ENCODE measurements at places on chromosomes 16 and 17.

DNA sequence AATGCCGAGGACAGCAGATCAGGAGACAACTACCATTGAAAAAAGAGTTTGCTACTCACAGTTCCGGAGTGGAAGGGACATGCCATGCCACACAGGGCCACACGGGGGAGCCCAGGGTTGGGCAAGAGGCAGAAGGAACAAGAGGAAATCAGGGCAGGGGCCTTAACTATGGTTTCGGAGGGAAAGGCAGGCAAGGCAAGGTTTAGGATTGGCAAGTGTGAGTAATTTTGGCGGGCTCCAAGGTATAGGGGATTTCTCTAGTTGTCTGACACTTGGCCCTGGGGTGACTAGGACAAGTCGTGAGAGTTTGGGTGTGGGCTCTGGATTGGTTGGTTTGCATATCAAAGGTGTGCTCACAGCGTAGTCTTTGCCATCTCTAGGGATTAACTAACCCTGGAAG is 27.0 kb upstream of the NTN1 start:
- DNase-seq: no peak

DNA sequence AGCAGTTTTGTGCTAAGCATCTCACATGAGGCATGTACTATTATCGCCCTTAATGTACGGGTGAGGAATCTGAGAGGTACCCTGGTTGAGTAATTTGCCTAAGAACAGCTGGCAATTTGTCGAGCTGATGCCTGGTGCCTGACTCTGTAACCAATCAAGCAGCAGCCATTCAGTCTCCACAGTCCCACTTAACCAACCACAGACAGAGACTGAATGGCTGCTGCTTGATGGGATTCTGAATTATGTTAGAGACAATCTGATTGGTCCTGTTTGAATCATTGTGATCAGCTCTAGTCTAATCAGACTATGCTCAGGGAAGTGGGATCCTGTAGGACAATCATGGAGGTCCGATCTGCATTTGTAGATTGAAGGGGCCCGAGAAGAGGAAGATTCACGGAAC is 447.0 kb downstream of the SHISA9 start:
- no peak for DNase-seq

- DNase-seq: no peak
Measured at GRCh38 chr16:48497932-48498768, 111.8 kb downstream of the N4BP1 start.

DNA sequence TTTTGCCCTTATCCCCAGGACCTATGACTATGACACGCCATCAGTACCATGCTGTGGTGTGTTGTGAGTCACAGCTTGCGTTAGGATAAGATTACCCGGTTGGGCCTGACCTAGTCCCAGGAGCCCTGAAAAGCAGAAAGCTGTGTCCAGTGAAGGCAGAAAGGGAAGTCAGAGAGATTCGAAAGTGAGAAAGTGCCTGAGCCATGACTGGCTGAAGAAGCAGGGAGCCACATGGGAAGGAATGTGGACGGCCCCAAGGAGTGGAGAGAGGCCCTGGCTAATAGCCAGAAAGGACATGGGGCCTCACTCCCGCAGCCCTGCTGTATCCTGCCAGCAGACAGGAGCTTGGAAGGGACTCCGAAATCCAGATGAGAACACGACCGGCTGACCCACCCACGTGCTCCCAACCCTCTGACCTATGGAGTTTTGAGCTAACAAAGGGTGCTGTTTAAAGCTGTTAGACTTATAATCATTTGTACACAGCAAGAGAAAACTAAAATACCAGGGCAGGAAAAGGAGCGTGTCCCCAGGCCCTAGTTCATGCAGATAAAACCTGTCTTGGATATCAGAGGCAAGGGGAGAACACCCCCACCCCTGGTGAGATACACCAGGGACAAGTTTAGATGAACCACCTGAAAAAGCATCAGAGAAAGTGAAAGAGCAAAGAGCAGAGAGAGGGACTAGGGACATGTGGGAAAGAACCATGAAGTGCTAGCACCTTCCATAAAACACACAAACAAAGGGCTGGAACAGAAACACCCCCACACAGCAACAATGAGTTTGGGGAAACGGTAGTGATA is 115.3 kb downstream of the SLC39A11 start:
- DNase-seq: no peak

GRCh38 chr17:66302761-66303626 is 581 bp downstream of the PRKCA start:
- DNase-seq: no peak

GRCh38 chr17:20993863-20994778 is 48.7 kb downstream of the USP22 start:
- no peak for DNase-seq

GRCh38 chr16:72191551-72191950 is 19.6 kb upstream of the PMFBP1 start:
- DNase-seq: no peak

DNA sequence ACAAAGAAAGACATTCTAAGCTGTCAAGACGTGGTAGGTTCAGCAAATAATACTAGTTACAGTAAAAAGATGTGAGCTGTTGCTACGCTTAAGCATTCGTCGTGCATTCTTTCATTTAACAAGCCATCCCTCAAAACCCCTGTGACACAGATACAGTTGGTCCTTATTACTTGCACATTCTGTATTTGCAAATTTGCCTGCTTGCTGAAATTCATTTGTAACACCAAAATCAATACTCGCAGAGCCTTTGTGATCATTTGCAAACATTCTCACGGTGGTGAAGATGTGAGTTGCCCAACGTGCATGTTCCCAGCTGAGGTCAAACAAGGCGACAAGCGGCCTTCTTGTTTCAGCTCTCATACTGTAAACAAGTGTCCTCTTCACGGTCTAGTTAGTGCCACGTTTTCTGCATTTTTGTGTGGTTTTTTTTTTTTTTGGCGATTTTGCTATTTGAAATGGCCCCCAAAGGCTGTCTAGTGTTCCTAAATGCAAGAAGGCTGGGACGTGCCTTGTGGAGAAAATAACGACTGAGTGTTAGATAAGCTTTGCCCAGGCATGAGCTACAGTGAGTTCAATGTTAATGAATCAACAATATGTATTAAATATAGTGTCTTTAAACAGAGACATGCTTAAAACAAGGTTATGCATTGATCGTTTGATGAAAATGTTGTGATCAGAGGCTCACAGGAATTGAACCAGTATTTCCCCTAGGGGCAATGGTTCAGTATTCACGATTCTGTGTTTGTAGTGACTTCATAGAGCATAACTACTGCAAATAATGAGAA is 84.1 kb downstream of the RAB11FIP4 start:
- no peak for DNase-seq

DNA sequence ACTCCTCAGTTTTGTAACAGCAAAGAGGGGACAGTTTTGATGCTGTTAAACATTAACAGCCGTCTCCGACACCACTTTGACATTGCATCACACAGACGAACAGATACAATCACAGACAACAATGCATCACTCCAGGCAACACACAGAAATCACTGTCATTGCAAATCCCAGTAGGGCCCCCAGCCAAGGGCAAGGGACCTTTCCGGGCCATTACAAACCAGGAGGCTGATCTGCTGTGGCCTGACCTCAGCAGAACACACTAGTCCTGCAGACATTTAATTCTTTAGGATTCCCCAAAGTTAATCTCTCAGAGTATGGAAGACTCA is 136.2 kb upstream of the RCVRN start:
- DNase-seq: no peak

DNA sequence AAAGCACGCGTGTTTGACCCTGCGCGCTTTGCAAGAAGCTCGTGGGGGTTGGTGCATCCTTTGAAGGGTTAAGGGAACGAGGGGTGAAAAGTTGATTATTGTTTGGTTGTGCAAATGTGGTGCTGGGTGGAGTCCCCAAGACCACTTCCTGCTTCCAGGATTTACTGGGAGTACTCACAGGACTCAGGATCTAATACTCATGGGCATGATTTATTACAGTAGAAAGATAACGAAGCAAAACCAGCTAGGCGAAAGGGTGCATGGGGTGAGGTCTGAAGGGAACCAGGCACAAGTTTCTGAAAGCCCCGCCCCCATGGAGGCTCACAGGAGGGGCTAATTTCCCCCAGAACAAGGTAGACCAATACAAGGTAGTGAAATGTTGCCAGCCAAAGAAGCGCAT is 58.8 kb downstream of the RPTOR start:
- DNase-seq: no peak

DNA sequence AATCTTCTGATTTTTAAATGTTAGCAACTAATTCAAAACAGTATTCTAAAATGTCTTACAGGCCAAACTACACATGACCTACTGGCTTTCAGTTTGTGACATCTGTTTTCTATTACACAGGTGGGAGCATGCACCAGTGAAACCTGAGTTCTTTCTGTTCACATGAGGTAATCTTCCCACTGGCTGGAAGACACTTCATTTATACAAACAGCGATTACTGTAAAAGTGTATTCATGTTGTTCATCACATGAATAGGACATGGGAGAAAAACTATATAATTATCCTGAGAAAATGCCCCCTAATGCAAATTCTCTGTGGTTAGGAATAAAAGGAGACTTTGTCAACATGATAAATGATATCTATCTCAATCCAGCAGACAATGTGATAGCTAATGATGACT is 11.1 kb upstream of the PIK3R5 start:
- DNase-seq: no peak

DNA sequence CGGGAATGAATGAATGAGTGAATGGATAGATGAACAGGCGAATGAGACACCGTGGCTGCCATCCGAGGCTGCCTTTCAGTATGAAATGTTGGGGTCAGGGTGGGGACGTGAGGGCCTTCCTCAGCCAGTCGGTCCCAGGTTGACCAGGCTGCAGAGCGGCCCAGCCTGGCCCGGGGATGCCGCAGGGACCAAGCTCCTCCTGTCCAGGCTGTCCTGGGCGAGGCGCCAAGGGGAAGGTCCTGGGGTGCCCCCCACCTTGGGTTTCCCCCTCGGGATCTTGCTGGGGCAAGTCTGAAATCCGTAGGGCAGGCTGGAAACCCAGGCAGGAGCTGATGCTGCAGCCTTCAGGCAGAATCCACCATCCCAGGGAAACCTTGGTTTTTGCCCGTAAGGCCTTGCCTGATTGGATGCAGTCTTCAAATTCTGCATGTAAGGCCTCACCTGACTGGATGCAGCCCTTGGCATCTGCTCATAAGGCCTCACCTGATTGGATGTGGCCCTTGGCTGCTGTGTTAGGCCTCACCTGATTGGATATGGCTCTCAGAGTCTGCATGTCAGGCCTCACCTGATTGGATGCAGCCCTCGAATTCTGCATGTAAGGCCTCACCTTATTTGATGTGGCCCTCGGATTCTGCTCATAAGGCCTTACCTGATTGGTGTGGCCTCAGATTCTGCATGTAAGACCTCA is 61.7 kb upstream of the ZNF469 start:
- no peak for DNase-seq

- DNase-seq: no peak
Measured at GRCh38 chr16:27381974-27382855, 19.8 kb upstream of the IL21R start.

DNA sequence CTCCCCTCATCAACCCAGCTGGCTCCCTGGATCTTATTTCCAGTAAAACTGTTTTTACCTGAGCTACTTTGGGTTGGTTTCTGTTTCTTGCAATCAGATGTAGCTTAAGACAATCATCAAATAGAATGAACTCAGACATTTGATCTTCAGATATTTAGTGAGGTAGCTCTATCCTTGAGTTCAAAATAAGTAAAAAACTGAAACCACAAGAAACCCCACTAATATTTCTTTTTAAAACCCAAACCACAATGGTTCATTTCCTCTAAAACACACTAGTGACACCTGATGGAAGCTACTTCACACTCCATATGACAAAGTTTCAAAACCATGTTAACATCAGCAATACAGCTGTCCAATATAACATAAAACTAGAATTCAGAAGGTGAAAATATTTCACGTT is 37.8 kb downstream of the CACNG1 start:
- no peak for DNase-seq

DNA sequence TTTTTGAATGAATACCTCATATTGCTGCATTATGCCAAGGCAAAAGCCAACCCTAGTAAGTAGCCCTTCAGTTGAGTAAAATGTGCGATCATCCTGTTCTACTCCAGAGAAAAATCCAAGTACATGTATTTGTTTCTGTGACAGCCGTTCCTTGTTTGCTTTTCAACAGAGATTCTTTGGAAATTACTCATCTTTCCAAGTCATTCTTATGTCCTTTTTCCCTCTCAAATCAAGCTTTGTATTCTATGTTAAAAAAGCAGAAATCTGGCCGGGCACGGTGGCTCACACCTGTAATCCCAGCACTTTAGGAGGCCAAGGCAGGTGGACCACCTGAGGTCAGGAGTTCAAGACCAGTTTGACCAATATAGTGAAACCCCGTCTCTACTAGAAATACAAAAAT is 112.9 kb upstream of the HAS3 start:
- DNase-seq: no peak

- DNase-seq: no peak
Measured at GRCh38 chr17:4503283-4504025, 4.8 kb downstream of the SPNS2 start.

DNA sequence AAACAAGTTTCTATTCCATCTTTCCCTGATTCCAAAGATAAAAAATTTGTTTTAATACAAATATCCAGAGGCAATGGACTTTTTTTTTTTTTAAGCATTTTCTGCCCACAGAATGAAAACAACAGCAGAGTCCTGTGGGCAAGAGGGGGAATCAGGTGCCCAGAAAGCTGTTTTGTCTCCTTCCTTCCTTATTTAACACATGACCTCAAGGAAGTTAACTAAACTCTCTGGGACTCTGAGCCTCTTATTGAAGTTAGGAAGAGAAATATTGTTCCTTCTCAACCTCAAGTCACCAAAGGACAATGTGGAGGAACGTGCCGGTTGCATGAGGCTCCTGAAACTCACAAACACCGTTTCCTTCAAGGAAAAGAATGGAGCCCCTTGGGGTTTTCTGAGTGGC is 34.9 kb downstream of the LITAF start:
- no peak for DNase-seq

DNA sequence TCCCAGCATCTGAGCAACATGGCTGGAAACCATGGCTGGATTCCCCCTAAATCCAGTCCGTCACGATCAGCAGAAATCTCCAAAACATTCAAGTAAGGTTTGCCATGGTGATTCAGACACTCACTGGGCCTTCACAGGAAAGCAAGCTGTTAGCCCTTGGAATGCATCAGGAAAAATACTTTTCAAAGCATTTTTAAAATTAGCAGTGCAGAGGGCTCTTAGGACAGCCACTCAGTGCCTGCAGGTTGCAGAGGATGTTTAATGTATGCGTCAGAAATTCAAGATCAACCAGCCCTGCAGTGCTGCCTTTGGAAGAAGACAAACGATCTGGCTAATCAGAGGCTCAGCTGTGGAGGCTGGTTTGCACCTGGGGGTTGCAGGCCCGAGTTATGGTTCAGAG is 50.3 kb downstream of the FOXL1 start:
- DNase-seq: no peak

- no peak for DNase-seq
Measured at GRCh38 chr16:74577882-74578366, 29.0 kb downstream of the GLG1 start.
